Fibroblast of lung (primary cell): ENCODE measurements at places on chromosomes 11 and 22. TPM values are rescaled to one million over a fixed set of nuclear protein-coding genes. Genes with fewer than 3 reads are reported as not detected.

GRCh38 chr11:81989093-81989492 is 744.6 kb downstream of the FAM181B start:
- H3K27ac ChIP-seq = no peak overlapping the region
- no peaks in the 10 kb centered on the region for H3K27me3 ChIP-seq
- no peak overlapping the region for H3K4me3 ChIP-seq
- H3K36me3 ChIP-seq = no peaks in the 10 kb centered on the region
- no peaks in the 10 kb centered on the region for H3K4me1 ChIP-seq

The UBQLN3 gene
- total RNA-seq = 0.17 TPM in 1 of 2 replicates, not detected in the other

The MFRP gene
- not detected in 2 replicates for total RNA-seq

- no peak overlapping the region for H3K4me3 ChIP-seq
- no peak overlapping the region for H3K27ac ChIP-seq
- peak; percentile 9 for DNase-seq
- H3K36me3 ChIP-seq = no peaks in the 10 kb centered on the region
- H3K27me3 ChIP-seq = no peaks in the 10 kb centered on the region
These were observed 297.3 kb downstream of the TBC1D22A start for GRCh38 chr22:47059701-47060161.

The PGM2L1 gene
- total RNA-seq = 3.1 and 4.1 TPM in 2 replicates

GRCh38 chr22:20390394-20390907 is 3.5 kb upstream of the ZNF74 start:
- no peaks in the 10 kb centered on the region for H3K36me3 ChIP-seq
- H3K4me3 ChIP-seq = no peak overlapping the region
- H3K27ac ChIP-seq = no peak overlapping the region
- DNase-seq = no peak
- H3K27me3 ChIP-seq = peaks cover 3% of the 10 kb centered on the region
- H3K4me1 ChIP-seq = no peaks in the 10 kb centered on the region

The POLDIP3 gene
- 24.1 and 31.0 TPM in 2 replicates for total RNA-seq

The TMEM191C gene
- total RNA-seq = 0.51 and 2.6 TPM in 2 replicates

GRCh38 chr22:26134654-26135330 is 34.5 kb upstream of the SEZ6L start:
- DNase-seq = no peak
- no peaks in the 10 kb centered on the region for H3K36me3 ChIP-seq
- H3K4me1 ChIP-seq = no peaks in the 10 kb centered on the region
- no peaks in the 10 kb centered on the region for H3K27me3 ChIP-seq
- no peak overlapping the region for H3K27ac ChIP-seq
- H3K4me3 ChIP-seq = no peak overlapping the region

DNA sequence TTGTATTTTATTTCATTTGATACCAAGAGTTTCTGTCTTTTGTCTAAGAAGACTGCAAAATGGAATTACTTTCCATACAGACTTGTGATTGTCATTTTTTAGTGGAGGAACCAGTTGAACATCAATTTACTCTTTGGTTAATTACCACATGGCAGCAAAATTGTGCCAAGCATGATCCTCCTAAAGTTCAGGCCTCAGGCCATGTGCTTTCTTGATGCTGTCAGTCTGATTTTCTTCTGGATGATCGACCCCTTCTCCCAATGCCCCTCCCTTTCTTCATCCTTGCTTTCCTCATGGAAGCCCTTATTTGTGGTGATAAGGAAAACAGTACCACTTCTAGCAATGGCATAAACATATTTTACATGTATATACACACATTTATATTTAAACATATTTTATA is 76.2 kb downstream of the SVIP start:
- no peak overlapping the region for H3K27ac ChIP-seq
- DNase-seq = no peak
- H3K4me1 ChIP-seq = no peaks in the 10 kb centered on the region
- H3K27me3 ChIP-seq = no peaks in the 10 kb centered on the region
- H3K4me3 ChIP-seq = no peak overlapping the region

The KRTAP5-10 gene
- total RNA-seq = not detected in 2 replicates

The KCNE3 gene
- 6.4 and 10.8 TPM in 2 replicates for total RNA-seq
